ENCODE measurements at places on chromosomes 2 and 18.
A peak's percentile ranks its signal among the peaks of the same experiment; 100 is the strongest.

DNA sequence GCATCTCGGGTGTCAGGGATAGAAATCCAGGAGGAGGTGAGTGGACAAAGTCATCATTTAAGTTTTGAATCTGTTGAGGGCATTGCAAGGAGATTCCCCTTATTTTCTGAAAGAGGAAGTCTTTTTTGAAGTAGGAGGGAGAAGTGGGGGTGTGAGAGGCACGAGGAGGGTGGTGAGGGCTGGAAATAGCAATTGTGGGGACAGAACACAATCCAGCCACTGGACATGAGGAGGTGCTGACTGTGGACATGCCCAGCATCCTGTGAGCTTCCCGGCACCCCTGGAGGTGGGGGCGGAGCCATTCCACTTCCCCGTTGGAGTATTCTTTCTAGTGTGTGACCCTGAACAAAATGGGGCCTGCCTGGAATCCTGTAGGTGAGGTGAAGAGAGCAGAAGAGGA lies 310.7 kb upstream of the EPAS1 start:
- DNase-seq = no peak

DNA sequence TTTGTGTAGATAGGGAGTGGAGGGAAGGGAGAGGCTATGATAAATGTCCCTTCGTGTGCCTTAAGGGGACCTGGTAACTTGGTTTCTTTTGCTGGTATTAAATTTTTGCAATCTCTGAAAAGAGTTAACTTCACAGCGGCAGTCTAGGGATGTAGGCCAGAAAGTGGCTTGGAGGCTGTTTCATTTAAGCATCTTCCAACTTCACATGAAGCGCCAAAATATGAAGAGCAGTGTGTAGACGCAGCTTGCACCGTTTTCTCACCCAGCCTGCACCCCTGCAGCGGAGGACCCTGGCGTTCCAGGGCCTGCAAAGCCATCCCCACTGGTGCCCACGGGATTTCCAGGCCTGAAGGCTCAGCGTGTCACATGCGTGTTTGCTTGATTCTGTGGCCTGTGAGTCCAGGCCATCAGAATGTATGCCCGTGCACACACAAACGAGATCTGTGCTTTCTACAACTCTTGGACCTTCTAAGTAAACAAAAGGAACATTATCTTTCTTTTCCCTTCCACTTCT lies 87.2 kb upstream of the EPB41L3 start:
- DNase-seq = no peak

DNA sequence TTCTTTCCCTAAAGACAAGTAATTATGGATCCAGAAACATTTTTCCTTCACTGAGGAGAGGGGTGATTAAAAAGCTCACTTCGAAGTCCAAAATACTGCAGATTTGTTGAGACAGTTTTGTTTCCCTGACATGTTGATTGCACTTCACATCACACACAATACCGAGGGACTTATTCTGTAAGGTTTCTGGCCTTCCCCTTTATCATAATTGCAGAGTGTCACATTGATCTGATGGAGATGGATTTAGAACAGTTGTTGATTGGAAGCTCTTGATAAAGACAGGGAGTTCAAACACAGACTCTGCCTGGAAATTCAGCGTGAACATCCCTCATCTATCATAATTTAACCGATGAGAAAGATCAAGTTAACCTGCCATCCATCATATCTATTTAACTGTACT lies 163.6 kb downstream of the PTPRM start:
- no peak for DNase-seq

DNA sequence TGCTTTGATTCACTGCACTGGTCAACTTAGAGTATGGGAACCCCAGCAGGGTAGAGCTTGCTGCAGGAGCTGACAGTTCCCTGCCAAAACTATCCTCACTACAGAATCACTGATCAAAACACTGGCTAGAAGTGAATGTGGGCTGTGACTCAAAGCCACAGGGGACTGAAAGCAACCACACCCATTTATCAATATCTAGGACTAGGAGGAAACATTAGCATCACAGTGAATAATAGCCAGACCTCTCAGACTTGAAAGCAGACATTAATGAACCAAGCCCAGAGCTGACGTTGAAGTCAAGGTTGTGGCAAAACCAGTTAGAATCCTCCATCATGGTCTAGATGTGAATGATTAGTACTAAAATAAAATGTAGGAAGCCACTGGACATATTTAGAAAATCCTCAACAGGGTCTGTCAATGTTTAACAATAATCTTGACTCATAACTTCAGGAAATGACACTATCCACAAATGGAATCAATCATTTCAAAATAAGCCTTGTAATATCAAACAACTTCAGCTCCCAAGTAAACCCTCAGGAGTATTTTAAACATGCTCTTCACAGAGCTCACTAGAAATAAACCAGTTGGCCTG lies 131.4 kb downstream of the CDH20 start:
- no peak for DNase-seq

- no peak for DNase-seq
Observed at GRCh38 chr2:216144857-216145256, 35.7 kb downstream of the XRCC5 start.

DNA sequence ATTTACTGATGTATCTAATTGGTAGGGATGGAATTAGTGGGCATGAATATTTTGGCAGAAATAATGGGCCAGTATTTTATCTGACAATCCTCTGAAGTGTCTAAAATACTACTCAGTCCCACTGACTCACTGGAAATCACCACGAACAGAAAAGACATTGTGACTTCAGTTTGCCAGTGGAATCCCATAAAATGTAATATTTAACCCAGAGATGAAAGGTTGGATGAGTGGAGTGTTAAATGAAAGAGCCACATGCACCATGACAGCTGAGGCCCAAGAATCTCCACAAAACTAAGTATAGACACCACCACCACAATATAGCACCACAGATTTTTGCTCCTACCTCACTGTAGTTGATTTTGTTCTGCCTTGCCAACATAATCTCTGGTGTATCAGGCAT lies 103.9 kb downstream of the NEB start:
- no peak for DNase-seq

DNA sequence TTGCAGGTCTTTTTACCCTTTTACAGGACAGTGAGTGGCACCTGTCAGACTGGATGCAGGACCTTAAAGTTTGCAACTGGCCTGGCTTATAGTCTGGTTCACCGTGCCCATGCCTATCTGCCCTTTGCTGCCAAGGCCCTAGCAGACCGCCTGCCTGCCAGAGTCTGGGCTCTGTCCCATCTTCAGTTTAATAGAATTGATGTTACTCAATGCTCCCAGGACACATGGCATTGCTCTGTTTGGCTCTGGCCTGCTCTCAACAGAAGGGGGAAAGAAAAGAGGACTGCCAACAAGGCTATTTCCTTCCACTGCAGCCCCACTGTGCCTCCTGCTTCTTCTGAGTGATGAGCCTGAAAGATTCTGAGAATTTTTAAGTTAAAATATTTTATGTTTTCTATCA lies 25.6 kb upstream of the TMEM178A start:
- DNase-seq = no peak

- DNase-seq = no peak
Observed at GRCh38 chr2:220556658-220557057, 929.2 kb downstream of the SLC4A3 start.

GRCh38 chr2:26583381-26583911 lies 57.7 kb downstream of the CIB4 start:
- DNase-seq = no peak

DNA sequence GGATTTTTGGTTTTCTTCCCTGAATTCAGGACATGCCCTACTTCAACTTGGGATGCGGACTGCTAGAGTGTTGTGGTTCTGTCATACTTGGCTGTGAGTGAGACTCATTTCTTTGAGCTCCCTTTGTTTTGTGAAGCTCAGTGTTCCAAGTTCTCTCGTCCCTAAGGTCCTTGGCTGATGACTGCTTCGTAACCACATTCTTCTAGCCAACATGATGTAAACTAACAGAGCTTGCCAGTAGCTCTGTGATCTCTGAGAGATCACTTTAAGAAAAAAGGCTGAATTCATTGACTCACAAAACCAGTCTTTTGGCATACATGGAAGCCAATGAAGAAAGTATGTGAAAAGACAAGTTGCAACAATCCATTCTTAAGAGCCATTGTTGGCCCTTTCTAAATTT lies 96.9 kb upstream of the MSTN start:
- DNase-seq = no peak

DNA sequence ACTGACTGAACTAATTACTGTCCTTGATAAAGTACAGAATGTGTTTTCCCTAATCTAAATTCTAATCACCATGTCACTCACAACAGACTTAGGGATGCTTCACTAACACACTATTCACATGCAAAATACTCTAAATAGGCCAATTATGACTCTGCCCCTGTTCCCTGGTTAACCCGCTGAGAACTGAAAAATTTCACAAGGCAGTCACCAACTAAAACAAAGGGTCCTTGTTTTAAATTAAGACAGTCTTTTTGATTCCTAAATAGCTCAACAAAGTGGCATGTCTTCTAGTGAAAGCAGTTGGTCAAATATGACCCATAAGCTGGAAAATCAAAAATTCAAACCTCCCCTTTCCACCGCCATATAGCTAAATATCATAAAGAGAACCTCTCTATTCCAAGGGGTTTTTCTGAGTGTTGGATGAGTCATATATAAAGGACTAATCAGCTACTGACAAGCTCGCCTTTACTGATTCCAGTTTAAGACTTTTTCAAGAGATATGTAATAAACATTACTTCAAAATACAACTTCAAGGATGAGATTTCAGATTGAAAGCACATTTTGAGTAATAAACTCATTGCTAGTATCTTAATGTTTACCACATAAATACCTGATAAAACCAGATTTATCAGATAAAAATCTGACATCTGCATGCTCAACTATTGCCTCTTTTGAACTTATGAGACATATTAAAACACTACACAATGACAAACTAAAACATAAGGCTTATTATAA lies 235.8 kb downstream of the TCF4 start:
- DNase-seq = no peak

- DNase-seq = peak; percentile 67
Observed at GRCh38 chr2:96554293-96555145, 18.0 kb downstream of the ARID5A start.
